ENCODE measurements at places on chromosomes 11 and 22.

GRCh38 chr11:64241241-64241490, 271 bp downstream of the FKBP2 start:
- no peak for DNase-seq

GRCh38 chr11:27507557-27508322, 1.2 kb upstream of the LIN7C start:
- DNase-seq = no peak

DNA sequence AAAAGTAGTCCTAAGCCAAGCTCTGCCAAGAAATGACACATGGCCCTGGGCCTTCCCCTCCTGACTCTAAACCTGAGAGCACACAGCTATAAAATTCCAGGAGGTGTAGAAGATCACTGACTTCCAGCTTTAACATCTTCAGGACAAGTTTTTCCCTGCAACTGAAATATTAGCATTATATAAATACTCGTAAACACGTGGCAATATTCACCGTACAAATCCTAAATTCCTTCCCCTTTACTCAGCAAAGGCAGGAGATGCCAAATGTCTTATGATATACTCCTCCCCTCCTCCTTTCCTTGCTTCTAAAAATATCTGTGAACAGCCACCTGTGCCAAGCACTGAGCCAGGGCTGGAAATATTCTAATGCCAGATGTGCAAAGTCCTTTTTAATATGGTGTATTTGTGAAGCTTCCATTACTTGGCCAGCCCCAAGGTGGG, 194.0 kb downstream of the LARGE1 start:
- no peak for DNase-seq

DNA sequence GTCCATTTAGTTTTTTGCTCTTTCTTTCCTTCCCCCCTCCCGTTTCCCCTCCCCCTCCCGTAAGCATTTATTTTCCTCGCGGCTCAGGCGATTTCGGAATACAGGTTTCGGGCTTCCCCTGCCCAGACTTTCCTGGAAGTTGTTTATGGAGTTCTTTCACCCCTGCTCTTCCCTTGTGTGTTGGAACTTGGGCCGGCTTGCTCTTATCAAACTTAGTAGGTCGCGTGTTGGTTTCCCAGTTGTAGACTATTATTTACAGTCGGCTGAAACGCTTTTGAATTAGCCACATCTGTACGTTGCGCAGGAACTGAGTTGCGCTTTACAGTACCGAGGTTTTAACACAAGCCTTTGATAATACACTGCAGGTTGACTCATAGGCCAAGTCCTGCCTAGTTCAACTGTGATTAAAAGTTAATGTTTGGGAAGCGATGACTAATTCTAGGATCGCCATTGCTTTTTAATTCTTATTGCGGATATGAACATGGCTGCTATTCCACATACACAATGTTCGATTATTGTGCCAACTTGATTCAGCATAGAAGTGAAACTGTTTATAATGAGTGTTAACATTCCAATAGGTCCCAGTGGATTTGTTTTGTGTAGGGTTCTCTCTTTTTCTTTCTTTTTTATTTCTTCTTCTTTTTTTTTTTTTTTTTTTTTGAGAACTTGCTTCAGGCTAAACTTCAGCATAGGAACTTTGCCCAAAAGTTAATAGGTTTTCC, 1.7 kb downstream of the YAP1 start:
- no peak for DNase-seq

DNA sequence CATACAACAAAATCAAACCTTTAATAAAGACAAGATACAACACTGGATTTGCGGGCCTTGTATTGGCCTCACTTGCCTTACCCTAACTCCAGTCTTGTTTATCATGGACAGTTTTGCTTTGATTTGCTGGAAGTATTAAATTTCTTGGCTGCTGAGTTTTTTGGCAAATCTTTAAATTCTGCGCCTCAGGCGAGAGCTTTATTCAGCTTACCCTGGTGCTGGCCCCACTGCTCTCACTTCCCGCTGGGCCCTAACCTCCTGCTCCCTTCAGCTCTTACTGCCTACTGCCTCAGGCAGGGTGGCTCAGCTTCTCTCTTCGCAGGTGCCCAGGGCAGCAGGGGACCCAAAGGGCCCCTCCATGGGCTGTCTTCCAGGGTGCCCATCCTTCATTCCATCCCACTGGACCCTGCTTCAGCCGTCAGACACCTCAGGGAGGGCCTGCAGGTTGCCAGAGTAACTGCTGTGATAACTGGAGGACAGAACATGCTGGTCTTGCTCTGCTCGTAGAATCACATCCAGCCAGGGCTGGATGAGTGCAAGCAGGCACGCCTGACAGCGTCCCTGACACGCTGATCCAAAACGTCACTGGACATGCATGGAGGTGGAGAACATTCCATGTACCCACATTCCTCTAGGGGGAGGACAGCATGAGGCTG, 45.7 kb upstream of the TUB start:
- no peak for DNase-seq

DNA sequence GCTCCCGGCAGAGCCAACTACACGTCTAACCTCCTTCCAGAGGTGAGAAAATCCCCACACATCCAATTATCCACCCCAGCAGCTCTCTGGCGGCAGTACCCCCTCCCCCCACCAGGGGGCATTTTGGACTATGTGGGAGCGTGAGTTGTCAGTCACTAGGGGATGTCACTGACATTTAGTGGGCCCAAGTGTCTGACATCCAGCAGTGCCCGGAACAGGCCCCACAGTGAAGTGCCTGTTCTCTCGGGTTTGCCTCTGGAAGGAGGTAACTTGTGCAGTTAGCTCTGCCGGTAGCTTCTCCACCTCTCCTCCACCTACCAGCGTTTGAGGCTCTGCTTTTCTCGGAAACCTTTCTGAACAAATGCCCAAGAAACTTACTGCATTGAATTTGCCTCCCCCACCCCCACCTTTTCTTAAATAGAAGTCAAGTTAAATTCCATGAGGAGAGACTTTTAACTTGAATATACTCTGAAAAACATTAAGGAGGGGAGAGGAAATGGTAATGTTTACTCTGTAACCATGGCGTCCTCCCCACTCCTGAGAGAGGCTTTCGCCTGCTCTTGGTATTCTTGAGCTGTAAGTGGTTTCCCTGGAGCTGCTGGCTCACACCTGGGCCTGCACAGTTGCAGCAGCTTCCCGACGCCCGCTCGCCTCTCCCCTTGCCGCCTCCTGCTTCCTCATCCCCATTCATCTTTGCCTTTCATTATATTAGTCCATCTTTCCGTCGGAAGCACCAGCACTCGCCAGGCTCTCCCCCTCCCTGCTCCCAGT, 112.8 kb downstream of the WNT7B start:
- peak; percentile 39 for DNase-seq

DNA sequence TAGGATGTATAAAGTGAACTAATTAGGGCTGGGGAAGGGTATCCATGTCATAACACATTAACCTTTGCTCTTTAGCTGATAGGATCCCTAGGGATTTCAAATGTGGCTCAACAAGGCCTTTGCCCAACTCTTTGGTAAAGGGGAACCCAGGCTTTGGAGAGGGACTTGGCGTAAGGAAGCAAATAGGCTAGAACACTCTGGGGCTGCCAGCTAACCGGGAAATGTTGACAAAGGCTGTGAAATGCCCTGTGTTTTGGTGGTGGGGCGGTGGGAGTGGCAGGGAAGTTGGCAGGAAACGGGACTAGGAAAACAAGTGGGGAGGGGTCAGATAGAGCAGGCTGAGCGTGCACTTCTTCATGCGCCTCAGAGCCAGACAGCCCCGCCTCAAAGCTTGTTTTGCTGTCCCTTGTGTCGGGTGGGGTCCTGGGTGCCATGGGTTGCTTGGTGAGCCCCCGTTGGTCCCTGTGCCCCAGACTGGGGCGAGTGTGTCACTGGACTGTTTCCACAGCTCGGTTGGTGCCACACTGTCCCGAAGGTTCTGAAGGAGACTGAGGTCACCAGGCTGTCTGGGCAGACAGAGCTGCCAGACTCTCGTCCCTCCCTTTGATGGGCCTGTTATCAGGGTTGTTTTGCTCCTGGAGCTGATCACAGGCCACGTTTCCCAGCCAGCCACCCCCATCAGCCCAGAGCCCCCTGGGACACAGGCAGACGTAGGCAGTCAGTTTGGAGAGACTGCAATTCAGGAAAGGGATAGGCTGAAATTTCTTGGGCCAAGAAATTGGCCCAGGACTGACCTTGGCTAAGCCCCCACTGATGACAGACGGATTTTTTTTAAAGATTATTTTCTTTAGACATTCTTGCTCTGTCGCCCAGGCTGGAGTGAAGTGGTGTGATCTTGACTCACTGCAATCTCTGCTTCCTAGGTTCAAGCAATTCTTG, 19.6 kb downstream of the KCTD21 start:
- no peak for DNase-seq

- DNase-seq = no peak
Measured at GRCh38 chr11:112884012-112884767, 77.0 kb upstream of the NCAM1 start.

DNA sequence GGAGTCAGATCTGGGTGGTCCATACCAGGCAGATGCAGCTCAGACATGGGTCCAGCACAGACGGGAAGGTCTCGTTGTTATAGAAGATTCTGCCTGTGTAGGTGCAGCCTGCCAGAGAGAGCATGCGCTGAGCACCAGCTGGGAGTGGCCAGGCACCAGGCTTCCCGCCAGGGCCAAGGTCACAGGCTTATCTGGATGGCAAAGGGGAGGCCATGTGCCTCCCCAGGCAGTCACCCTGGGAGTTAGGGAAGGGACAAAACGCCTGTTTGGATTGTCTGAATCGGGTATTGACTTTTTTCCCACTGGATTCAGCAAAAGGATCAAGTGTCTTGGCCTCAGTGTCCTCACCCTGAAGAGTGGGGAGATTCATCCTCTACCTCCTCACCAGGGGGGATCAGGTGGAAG, 26.5 kb downstream of the PGA5 start:
- DNase-seq = no peak

DNA sequence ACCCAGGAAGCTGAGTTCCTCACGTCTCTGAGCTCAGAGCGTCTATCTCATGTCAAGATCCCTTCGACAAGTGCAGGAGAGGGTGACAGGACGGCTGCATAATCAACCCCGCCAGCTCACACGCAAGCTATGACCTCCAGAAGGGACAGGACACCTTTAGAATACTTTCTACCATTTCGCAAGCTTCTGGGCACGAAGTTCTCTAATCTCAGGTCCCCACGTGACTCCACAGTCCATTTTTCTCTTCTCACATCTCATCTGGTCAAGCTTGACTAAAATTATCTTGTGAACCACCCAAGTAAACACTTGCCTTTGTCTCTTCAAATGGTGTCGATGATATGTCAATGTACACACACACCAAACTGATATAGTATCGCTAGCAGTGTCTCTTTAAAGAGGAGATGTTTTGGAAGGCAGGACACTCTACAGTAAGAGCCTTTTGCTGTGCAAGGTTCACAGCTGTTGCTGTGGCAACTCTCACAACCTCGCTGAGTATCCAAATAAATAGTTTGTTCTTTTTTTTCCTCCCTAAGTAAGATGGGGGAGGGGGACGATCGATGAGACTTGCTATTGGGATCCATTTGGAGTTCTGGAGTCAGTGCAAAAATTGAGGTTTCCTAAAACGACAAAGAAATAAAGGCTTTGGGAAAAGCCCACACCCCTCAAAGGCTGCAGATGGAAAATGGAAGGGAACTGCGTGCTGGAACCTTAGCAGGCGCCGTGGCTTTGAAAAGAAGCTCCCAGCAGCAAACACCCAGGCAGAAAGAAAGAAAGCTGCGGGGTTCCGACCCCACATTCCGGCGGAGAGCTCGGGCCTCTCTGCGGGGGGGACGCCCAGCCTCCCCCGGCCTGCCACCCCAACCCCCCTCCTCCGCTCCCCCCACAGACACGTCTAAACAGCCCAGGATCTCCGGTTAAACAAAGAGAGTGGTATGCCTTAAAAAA, 215.4 kb upstream of the UBASH3B start:
- no peak for DNase-seq

- no peak for DNase-seq
Measured at GRCh38 chr11:128896356-128896755, 5.2 kb downstream of the KCNJ5 start.

DNA sequence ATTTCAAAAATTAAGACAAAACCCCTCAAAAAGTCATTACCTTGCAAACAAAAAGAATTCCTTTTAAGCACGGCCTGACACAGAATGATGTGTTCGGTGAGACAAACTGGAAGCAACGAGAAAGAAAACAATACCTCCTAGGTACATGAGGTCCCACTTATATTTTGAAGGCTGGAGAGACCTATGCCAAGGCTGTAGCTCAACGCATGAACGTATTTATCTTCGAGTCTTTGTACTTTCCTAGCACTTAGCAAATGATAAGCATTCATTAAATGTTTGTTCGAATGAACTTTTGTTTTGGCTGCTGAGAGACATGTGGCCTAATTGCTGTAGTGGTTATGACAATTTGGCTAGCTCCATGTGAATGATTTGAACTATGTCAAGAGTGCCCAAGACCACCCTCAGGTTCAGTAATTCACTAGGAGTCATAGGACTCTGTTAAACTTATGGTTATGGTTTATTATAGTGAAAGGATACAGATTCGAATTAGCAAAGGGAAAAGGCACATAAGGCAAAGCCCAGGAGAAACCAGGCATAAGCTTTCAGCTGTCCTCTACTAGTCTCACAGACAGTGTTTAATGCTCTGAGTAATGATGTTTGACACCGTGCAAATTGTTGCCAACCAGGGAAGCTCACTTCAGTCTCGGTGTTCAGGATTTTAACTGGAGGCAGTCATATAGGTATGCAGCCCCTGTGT, 26.0 kb upstream of the HORMAD2 start:
- DNase-seq = no peak

DNA sequence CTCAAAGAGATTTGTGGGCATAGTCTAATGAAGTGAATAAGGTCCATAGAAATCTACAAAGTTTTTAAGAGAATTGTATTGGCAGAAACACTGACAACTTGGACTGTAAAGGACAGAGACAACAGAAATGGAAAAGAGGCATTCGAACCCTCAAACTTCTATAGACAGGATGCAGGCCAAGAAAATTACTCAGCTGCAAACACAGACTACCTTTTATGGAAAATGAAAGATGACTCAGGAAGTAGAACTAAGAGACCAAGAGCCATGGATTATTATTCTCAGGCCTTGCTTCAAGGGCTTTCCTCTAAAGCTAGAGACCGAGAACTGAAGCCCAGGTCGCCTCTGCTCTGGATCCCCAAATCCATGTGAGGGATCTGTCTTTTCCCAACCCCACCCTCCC, 3.8 kb upstream of the PELI3 start:
- no peak for DNase-seq

- peak; percentile 39 for DNase-seq
Measured at GRCh38 chr11:77151804-77152509, 23.9 kb downstream of the MYO7A start.

DNA sequence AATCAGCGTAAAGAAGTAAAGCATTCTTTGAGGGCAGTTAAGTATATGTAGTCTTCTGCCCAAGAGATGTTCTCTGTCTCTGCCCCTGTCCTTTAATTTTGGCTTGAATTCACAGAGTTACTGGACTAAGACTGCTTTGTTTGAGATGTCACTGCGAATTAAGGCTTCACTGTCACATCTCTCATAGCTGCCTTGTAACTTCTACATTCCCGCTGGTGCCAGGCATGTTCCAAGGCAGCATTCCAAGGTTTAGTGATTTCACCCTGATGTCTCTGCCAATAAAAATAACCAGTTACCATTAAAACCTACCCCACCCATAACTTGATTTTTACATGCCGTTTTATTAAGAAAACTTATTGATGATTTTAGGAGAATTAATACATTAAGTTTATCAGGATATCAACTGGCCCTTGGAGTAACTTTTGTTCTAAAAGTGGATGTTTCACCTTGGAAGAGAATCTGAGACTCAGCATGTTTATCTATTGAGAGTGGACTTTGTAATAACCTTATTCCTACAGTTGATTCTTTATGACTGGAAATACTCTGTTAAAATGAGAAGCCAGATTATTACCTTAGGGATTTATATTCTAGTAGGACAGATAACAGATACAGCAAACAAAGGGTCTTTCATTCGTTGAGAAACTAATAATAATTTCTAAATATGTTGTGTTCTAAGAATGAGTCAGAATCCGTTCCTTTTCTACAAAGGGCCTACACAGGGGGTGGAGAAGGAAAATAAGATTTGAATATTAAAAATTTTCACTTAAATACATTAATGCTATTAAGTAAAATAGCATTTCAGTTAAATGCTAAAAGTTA, 110.2 kb downstream of the UVRAG start:
- DNase-seq = no peak

All from CD4-positive, alpha-beta T cell treated with Interleukin-15 for 1 hour (primary cell).